ENCODE measurements at places on chromosomes 3 and 15. TPM values are rescaled to one million over a fixed set of nuclear protein-coding genes. Genes with fewer than 3 reads are reported as not detected.

The SLC51A gene
- not detected for total RNA-seq

The ITPKA gene
- total RNA-seq = 0.29 TPM

The C3orf62 gene
- total RNA-seq = 1.8 TPM

The SLC38A3 gene
- 0.29 TPM for total RNA-seq

The CCR5 gene
- not detected for total RNA-seq

Data from osteoblast (primary cell).